Stimulated activated CD8-positive, alpha-beta memory T cell treated with anti-CD3 and anti-CD28 coated beads, Interleukin-15, amount 100 ng/mL, for 4 hours (primary cell): ENCODE measurements at places on chromosomes 2 and 18.

DNA sequence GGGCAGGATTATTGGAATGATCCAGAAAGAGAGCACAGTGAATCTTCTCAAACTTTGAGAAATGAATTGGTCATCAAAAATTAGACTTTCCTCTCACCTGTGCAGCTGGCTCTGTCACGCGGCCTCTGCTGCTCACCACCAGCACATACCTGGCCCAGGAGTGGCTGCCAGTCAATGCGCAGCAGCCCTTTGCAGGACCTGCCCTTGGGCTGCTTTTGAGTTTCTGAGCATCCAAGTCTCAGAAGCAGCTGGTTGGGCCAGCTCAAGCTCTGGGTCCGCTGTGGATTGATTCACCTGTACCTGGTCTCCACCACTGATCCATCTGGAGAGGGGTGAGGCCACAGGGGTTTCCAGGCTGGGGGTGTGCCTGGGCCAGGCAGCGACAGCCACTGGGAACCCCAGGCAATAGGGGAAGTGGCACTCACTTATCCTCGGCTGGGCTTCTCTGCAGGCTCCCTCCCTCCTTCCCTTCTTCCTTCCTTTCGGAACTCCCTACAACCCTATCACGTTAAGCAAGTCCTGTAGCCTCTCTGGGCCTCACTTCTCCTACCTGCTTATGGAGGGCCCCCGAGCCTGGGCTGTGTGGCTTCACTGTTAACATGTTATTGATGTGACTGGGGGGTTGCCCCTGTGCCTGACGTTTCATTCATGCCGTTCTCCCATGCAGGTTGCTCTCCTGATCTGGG lies 48.1 kb downstream of the SH3BP4 start:
- DNase-seq = no peak

DNA sequence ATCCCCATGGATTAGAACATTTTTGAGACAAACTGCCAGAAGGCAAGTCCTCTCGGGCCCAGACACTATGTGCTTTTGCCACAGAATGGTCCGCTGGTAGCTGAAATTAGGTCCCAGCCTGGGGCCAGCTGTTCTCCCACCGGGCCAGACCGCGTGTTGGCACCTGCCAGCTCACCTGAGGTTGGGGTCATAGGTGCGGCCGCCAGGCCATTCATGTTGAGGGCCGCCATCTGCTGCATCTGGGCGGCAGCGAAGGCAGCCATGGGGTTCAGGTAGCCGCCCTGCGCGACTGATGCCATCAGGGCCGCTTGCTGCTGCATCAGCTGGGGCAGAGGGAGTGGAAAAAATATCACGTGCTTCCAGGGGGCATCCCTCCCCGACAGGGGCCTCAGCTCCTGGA lies 292.8 kb downstream of the CELF4 start:
- DNase-seq = no peak

DNA sequence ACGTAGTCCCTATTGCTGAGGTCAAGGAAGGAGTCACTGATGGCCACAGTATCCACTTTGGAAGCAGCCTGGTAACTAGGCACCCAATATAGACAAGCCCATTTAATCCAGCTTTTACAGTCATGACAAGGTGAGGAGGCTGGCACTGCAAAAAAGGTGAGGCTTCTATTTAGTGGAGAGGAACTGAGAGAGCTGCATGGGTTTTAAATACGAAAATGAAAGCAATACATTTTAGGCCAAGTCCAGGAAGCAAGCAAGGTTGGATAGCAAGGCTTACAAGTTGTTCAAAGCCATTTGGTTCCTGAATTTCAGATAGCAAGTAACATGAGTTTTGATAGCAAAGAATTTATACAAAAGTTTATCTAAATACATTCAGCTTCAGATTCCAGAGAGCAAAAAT lies 80.4 kb downstream of the SGPP2 start:
- DNase-seq = no peak

- no peak for DNase-seq
Observed at GRCh38 chr2:20687260-20687832, 20.4 kb downstream of the GDF7 start.

DNA sequence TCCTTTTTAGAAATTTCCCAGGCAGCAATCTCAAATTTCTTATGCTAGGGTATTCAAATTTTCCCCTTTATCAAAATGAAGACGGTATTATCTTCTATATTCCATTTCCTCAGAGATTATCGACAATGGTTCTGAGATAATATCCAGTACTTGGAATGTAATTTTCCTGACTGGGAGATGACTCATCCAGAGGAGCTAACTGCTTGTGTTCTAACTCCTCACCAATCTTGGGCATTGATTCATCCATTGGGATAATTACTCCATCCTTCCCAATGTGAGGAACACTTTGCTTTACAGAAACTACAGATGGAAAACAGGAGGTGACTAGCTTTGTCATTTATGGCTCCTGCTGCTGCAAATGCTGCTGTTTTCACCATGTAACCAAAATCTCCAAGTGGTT lies 239.4 kb upstream of the LYPD1 start:
- DNase-seq = no peak

- DNase-seq = no peak
Observed at GRCh38 chr2:153595939-153596338, 117.4 kb upstream of the RPRM start.

DNA sequence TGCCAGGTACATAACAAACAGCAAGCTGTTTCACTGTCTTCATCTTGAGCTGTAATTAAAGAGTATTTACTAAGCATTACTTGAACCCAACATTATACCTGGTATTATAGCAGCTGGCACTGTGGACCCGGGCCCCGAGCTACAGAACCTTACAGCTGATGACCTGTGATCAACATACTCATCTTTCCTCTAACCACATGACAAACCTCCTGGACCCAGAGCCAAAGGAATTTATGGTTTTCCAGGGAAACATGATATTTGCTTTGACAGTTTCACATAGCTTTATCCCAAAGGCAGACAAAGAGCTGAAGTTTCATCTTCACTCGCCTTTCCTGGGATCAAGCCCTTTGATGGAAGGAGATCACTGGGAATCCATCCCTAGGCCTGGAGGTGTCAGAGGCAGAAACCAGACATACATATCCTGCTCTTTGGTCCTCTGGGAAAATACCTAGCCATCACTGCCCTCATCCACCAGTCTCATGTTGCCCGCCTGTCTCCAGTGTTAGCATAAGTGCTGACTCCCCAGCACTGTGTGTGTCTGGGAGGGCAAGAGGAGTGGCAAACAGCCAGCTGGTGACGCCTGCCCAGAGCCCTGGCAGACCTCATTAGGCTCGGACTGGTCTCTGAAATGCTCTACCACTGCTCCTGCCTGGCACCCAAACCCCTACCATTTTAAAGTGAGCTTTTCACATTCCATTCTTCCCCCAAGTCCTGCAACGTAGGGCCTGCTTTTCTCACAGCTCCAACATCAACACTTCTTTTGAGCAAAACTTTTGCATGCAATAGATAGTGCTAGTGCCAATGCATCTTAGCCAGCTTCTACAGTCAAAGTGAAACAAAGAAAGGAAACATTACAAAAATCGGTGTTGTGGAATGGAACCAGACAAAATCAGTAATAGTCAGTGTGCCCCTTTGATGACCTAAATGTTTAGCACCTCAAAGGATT lies 138.8 kb upstream of the CTAGE1 start:
- no peak for DNase-seq

DNA sequence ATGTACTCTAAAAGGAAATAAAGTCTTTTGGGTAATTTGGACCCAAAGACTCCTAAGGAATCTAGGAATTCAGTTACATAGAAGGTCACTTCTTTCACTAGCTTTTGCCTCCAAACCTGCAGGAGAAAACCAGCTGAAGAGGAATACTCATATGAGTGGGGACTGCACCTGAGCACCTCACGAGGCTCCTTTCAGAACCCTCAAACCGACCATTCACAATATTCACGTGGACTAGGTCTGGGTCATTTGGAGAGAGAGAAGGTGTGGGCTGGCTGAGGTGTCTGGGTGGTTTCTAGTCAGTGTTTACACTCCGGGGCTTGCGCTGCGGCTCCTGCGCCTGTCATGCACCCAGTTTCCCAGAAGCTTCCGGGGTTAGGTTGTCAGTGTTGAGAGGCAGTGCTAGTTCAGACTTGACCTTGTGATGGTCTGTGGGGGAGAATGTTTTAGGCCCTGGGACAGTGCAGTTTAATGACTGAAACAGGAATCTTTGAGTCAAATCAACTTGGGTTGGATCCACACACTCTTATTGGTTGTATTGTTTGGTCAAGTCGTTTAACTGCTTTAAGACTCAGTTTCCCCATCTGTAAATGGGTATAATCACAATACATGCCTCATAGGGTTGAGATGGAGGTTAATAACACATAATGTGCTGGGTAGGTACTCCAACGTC lies 78.4 kb downstream of the LIMS1 start:
- no peak for DNase-seq

- DNase-seq = no peak
Observed at GRCh38 chr2:211068108-211068780, 511.8 kb downstream of the CPS1 start.

GRCh38 chr18:5466256-5466655 lies 77.5 kb downstream of the EPB41L3 start:
- no peak for DNase-seq

- no peak for DNase-seq
Observed at GRCh38 chr2:36973320-36973719, 7.0 kb upstream of the STRN start.

GRCh38 chr2:240511351-240512108 lies 46.3 kb downstream of the ANKMY1 start:
- no peak for DNase-seq

GRCh38 chr2:1754461-1755170 lies 10.3 kb upstream of the PXDN start:
- DNase-seq = no peak

- DNase-seq = no peak
Observed at GRCh38 chr18:61203151-61203550, 130.1 kb upstream of the CDH20 start.

GRCh38 chr18:24993628-24994027 lies 358.3 kb downstream of the ZNF521 start:
- DNase-seq = no peak

GRCh38 chr18:73414598-73414997 lies 546.8 kb upstream of the NETO1 start:
- no peak for DNase-seq

DNA sequence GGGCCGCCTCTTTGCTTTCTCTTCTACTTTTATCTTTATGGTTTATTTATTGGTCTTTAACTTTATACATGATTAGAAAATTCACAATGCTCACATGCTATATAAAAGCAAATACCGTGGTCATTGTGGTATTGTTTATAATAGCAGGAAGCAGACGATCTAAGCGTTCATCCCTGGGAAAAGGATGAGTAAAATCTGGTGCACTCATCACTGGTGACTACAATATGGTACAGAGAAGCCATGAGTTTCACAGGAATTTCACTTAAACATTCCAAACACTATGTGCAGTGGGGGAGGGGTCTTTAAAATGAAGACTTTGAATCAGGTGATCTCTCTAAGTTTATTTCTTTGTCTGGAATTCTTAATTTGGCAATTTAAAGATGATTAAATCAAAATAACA lies 97.9 kb downstream of the SCN3A start:
- DNase-seq = no peak

GRCh38 chr18:25299426-25300300 lies 52.3 kb downstream of the ZNF521 start:
- no peak for DNase-seq

- no peak for DNase-seq
Observed at GRCh38 chr18:55488473-55488872, 99.5 kb downstream of the TCF4 start.

GRCh38 chr18:78984941-78985784 lies 5.5 kb downstream of the SALL3 start:
- no peak for DNase-seq

DNA sequence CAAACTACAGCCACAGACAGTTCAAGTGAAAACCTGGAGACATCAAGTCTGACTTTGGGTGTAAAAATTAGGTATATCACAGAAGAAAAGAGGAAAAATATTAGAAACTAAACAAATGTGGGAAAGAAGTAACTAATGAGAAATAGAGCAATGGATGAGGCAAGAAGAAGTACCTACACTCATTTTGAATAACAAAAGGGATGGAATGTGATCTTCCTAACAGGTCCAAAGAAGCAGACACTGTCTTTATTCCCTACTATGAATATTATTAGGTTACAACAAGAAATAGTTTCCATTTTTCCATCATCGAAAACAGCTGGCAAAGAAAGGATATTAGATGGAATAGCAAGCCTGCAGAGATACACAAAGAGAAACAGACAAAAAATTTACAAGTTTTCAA lies 486.3 kb upstream of the FSHR start:
- no peak for DNase-seq

GRCh38 chr2:196169516-196169915 lies 1.9 kb downstream of the STK17B start:
- DNase-seq = no peak

DNA sequence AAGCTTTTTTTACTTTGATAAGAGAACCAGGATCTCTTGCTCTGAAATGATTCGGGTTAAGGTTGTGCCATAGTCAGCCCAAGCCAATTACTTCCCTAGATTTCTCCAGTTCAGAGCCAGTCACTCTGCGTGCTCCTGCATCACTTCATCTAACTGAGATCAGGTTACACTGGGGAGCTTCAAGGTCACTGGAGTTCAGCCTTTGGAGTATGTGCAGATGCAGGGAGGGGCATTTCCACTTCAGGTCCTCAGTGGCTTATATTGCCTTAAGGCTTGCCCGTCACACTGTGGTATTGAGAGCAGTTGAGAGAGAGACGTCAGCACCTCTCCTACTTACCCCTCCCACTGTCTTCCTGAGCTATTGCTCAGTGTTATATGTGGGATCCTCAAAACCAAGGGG lies 317.8 kb downstream of the EPHA4 start:
- no peak for DNase-seq

DNA sequence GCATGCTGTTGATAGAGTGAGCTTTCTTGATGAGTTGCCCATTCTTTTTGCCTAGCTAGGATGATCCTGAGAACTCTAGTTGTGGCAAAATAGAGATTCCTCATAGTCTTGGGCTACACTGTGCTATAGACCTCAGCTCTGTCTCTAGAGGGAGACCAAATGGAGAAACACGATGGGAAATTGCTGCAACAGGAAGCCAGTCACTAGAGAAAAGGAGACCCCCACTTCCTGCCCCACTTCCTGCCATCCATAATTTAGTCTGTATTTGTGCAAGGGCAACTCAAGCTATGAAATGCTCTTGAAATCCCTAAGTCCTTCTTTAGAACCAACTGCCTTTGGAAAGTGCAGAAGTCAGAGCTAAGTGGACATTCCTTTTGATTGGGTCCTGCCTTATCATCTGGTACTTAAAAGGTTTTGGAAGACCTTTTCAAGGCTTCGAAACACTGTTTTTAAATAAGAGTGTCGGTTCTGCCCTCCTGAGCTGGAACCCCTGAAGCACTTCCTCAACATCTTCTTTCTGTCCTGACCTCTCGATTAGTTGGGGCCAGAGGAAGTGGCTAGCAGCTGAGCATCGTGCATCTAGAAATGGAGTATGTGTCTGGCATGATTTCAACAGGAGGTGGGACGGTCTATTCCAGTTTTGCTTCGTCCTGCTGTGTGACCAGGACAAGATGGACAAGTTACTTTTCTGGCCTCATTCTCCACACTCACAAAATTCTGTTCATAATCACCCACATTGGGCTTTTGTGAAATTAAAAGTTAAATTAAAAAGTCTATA lies 8.6 kb upstream of the KCNE4 start:
- no peak for DNase-seq
